ENCODE measurements at places on chromosomes 16 and 17.

DNA sequence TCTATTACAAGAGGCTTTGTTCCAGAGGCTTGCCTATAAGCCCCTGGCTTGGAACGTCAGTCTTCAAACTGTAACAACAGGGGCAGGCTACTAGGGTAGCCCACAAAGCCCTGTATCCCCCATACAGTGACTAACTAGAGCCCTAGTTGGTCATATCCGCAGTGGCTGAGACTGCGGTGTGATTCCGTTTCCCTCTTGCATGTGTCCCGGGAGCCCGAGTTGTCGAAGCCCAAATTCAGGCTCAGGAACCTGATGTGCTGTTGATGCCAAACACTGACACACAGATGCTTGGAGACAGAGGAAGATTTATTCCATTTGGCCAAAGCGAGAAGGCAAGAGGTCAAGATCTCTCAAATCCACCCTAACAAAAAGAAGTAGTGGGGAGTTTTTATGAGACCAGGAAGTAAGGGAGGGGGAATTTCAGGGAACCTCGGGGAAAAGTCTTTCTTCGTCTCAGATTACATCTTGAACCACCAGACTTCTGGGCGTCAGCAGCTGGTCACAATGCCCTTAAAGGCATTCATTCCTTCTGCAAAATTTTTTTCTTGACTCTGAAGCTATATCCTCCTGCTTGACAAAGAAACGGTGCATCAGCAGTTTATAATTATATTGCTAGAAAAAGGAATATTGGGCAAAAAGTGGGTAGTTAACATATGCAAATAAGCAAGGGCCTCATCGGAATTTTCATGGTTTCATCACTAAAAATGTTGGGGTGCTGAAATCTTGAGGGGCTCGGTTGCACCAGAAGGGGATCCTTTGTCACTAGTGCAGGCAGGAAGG, 879 bp downstream of the SLFN5 start:
- DNase-seq: peak; percentile 84

GRCh38 chr16:20334396-20334795, 7.1 kb upstream of the GP2 start:
- no peak for DNase-seq

DNA sequence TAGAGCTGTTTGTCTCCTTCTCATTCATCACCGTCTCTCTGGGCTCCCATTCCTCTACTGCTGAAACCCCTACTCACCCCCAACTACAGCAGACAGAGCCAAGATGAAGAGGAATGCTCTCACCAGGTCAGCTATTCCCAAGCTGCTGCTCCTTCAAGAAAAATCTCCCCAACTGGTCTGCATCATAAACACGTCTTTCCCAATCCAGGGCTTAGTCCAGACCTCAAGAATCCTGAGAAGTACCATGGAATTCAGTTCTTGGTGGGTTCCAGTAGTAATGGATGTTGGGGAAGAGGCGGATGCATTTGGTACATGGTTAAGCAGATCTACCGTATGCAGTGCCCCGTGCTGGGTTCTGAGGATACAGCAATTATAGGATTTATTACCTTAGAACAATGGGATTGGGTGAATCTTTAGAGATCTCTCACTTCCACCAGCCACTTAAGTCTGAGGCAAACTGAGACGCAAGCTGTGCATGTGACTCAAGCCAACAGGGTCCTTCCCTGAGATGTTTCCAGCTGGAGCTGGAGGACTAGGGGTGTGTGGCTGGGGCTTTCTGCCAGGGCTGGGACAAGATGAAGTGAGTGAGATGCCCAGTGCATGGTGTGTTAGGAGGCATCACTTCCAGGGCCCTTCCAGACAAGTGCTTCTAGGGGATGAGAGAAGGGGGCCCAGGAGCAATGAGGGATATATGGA, 232.7 kb upstream of the CDH5 start:
- no peak for DNase-seq

DNA sequence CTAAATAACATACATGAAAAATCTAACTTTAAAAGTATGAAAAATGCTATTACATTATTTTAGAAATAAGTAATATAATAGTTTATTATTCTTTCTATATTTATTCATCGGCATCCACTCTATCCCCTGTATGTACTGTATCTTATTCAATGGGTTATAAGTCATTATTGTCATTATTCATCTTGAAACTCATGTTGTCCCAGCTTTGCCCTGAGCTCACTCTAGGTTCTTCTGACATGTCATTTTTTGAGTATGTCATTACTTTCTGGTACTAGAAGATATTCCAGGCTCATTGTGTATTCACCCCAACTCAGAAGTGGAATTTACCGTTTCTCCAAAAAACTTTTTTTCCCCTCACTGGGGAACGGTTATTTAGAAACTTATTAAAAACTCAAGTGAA, 53.0 kb upstream of the MNT start:
- no peak for DNase-seq

DNA sequence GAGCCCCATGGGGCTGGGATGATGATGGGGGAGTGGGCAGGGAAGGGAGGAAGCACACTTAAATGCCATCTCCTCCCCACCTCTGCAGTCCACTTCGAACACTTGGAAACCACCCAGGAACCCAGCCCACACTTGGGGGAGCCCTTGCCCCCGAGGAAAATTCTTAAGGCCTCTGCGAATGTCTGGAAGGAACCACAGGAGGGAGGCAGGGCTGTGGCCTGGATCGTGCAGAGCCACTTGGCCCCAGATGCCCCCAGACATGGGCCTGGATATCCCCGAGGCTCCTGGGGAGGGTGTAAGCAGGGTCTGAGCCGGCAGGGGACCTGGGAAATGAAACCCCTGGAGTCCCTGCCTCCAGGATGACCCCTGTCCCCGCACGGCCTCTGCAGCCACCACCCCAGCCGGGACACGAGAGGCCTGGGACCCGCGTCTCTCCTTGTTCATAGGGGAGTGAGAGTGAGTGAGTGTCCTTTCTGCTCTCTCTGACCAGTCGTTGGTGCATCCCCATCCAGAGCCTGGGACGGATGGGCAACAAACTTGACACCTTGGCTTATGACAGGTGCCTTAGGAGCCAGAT, 11.8 kb upstream of the MTSS2 start:
- no peak for DNase-seq

- DNase-seq: no peak
These were observed 7.5 kb upstream of the OR1F1 start for GRCh38 chr16:3180445-3180878.

DNA sequence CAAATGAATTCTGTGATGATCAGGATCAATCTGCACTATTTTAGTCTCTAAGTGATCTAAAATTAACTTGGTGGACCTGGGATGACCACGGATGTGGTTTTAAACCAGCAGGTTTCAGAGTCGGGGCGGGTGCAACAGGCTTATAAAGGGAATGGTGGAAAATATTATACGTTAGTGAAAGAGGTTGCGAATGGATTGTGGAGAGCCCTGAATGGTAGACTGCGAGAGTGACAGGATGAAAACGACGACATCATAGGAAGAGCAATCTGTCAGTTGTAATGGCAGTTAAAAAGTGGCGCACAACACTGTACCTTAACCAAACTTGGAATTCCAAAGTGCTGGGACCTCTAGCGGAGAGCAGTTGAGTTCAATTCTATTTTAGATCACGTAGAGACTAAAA, 1.2 kb upstream of the CYB5B start:
- DNase-seq: no peak

DNA sequence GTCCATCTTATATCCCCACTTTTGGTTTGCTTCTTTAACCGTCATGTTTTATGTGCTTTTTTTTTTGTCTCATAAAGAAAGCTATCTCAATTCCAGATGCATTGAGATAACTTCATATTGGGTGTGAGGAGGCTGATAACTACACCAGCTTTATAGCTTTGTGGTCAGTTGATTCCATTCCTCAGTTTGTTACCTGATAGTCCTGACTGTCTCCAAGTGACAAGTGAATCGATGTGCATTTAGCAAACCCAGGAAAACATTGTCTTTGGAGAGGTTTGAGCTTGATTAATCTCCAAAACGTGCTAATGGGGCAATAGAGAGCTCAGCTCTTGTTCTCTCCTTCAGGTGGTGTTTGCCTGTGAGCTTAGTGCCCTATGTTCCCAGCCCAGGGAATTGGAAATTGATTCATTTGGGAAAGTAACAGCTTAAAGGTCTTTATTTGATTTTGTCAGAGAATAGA, 22.7 kb downstream of the HS3ST3B1 start:
- no peak for DNase-seq
